SK-N-MC (cell line): ENCODE measurements at places on chromosomes 16 and 17.
A peak's percentile ranks its signal among the peaks of the same experiment; 100 is the strongest.

GRCh38 chr17:66906321-66907278 lies 57.9 kb upstream of the CACNG4 start:
- peak; percentile 42 for DNase-seq

GRCh38 chr16:83059237-83059636 lies 432.5 kb downstream of the CDH13 start:
- DNase-seq = no peak

- DNase-seq = no peak
These were observed 336.4 kb downstream of the SEC14L1 start for GRCh38 chr17:77476931-77477805.

DNA sequence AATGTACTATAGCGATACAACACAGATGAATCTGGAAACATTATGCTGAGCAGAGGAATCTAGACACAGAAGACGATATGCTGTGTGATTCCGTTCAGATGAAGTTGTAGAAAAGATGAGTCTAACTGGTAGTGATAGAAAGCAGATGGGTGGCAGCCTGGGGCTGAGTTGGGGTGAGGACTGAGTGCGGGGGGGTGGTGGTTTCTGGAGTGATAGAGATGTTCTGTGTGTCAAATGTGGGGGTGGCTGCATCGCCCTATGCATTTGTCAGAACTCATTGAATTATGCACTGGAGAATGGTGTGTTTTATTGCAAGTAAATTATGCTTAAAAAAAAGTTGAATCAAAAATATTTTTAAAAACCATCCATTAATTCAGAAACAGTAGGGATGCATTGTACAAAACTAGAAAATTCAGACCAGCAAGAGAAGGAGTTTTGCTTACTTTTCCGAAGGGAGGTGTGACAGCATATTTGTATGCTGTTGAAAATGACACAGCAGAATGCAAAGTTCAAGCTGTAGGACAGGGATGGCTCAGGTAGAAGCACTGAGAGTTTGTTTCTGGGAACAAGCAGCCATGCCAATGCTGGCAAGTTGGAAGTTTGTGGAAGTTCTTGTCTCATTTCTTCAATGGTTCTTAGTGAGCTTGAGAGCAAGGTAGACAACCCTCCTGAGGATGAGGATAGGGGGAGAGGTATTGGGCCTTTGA lies 13.0 kb upstream of the DRG2 start:
- no peak for DNase-seq

GRCh38 chr17:29874931-29875596 lies 55.0 kb downstream of the SSH2 start:
- no peak for DNase-seq

GRCh38 chr16:88344411-88345030 lies 38.2 kb upstream of the ZNF469 start:
- no peak for DNase-seq
